ENCODE measurements at places on chromosomes 12 and 14.

DNA sequence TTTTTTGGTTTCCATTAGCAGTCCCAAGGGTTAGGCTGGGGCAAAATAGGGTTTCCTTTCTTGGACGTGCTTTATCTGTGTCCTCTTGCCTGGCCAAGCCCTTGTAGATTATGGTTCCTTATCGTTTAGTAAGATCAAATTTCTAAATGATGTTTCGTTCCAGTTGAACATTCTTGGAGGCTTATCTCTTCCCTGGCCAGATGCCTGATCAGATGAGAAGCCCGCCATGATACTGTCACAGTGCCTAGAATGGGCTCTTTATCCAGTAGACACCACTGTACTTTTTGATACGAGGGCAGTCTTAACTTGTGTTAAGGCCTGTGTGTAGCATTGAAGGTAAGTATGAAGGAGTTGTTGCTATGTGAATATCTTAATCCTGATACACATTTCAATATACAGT, 76.1 kb upstream of the TMEM263 start:
- DNase-seq = no peak

GRCh38 chr12:57549909-57550640, at the start of gene KIF5A:
Gene KIF5A, plus strand, starts transcription at chr12:57550044. Its CDS starts 228 bp downstream, at chr12:57550272.
- DNase-seq = peak; percentile 12

GRCh38 chr12:102571889-102572288, 91.5 kb upstream of the IGF1 start:
- DNase-seq = no peak

DNA sequence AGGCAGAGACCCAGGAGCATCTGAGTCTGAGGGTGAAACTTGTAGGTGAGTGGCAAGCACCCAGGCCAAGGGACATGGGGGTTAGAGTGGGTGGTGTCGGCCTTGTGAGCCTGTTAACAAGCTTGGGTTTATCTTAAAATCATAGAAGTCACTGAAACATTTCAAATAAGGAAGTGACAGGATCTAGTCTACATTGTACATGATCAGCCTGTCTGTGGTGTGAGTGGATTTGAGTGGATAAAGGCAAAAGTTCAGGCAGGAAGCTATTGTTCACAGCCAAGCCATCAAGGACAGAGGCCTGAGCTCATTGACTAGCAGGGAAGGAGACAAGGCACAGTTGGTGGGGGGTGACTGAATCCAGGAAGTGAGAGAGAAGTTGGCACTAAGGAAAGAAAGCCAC, 59.3 kb upstream of the FKBP4 start:
- no peak for DNase-seq

GRCh38 chr12:58378028-58378427, 436.7 kb downstream of the ATP23 start:
- DNase-seq = no peak

DNA sequence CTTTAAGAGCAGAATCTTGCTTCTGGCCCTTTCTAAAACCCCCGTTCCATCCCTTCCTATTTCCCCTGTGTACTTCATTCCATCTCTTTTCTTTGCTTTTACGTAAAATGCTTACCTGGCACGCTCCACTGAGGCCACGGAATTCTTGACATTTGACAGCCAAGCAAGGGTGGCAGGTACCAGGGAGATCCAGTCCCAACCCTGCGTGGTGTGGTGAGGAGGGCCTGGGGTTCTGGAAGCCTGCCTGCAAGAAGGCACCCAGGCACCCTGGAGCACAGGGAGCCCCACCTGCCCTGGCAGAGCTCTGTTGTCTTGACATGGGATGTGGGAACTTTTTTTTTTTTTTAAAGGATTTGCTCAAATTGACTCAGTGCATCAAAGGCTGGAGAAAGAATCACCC, 48.6 kb downstream of the ITPK1 start:
- DNase-seq = no peak

GRCh38 chr12:12714276-12715021, 2.7 kb upstream of the CDKN1B start:
- no peak for DNase-seq

DNA sequence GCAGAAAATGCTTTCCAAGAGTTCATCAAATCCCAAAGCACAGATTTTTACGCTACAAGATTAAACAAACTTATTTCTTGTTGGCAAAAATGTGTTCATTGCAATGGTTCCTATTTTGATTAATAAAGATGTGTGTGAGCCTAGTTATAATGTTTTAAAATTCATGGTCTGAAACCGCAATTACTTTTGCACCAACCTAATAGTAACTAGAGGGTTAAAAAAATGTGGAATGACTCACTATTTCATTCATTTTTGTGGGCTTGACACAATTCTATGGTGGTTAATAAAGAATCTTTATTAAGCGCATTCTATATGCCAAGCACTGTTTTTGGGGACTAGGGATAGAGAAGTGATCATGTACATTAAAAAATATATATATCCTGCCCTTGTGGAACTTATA, 38.6 kb upstream of the METAP2 start:
- DNase-seq = no peak

- DNase-seq = no peak
These were observed 2.5 kb downstream of the PTGDR start for GRCh38 chr14:52269982-52270381.

- DNase-seq = no peak
These were observed 4.9 kb downstream of the PLD4 start for GRCh38 chr14:104929268-104930230.

DNA sequence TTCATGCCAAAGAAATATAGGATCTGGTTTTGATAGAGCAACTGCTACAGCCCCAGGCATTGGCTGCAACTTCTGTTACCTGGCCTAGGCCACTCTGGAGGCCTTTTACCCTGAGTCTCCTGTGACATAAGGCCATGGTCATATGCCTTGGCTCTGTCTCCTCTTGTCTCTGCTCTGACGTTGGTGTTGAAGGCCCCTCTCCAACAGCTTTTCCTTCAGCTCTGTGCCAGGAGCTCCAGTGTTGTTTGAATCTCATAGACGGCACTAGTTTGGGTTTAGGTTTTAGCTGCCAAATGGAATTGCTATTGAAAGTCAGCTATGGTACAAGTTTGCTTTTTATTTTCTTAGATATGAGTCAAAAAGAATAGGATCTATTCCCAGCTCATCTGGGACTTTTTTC, 41.1 kb downstream of the TTLL5 start:
- no peak for DNase-seq

- DNase-seq = no peak
These were observed 27.2 kb downstream of the CALM1 start for GRCh38 chr14:90424075-90424474.

- no peak for DNase-seq
These were observed 56.4 kb upstream of the FBXO33 start for GRCh38 chr14:39488600-39488999.

- no peak for DNase-seq
These were observed 4.0 kb downstream of the HOXC8 start for GRCh38 chr12:54012631-54013409.

DNA sequence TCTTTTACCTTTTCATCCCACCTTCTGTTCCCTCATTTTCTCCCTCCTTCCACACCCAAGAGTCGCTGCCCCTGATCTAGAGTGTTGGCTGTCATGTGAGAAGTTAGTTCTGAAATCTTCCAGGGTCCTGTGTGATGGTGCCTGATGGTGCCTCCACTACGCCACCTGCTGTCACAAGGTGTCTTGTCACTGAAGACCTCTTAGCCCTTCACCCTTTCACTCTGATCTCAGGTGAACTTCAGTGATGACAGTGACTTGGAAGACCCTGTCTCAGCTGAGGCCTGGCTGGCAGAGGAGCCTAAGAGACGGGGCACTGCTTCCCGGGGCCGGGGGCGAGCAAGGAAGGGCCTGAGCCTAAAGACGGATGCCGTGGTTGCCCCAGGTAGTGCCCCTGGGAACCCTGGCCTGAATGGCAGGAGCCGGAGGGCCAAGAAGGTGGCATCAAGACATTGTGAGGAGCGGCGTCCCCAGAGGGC, 7.6 kb upstream of the PFDN5 start:
- DNase-seq = peak; percentile 64

DNA sequence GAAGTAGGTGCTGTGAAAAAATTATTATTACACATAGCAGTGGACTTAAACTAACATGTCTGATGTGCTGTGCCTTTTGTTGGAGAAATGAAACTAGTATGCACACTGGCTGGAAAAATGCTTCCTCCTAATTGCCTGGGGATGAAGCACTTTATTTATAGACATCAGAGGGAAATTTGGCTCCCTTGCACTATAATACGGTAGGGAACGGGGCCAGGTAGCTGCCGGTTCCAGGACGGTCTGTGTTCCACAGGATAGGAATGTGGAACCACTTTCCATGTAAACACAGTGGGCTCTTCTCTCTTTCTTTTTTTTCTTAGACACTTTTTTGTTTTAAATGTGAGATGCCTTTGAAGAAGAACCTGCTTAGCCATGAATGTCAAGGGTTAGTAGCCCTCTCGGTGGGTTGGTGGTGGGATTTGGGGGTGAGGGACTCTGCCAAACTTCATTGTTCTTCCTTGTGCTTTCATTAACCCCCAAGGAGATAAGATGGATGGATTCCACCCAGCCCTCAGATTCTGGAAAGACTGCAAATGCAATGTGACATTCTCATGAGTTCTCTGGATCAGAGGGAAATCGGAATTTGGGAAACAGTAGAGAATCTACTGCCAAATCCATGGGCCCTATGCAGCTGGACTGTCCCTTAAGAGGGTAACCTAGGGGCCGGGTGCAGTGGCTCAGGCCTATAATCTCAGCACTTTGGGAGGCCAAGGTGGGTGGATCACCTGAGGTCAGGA, 58.0 kb upstream of the GSC start:
- DNase-seq = no peak

GRCh38 chr12:118493962-118494361, 117.6 kb downstream of the SUDS3 start:
- DNase-seq = no peak

DNA sequence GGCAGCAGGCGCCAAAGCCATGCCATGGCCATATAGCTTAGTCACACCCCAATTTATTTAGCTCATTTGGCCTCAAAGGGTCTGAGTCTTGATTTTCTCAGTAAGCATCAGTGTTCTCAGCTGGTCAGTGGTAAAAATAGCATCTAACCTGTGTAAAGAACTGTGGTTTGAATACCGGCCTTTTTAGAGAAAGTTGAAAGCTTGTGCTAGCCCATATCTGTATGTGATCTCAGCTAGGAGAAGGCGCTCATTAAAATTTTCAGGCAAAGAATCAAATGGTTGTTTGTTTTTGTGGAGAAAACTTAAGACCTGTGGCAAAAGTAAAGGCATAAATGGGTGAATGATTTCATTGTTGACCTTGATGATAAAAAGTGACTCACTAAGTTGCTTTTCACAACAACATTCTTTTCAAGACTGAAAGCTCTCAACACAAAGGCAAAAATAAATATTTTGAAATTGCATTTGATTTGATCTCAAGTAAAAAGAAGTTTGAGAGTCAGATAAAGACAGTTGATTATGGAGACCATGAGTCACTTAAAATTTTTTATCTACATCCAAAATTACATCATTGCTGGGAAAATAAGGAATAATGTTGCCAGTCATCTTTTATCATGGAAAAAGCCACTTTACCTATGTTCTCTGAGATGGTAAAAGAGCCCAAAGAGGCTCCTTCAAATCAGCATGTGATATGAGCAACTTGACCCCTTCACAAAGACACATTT, 128.5 kb upstream of the RGS6 start:
- no peak for DNase-seq

GRCh38 chr14:100803226-100803625, 22.7 kb upstream of the MEG3 start:
- no peak for DNase-seq

DNA sequence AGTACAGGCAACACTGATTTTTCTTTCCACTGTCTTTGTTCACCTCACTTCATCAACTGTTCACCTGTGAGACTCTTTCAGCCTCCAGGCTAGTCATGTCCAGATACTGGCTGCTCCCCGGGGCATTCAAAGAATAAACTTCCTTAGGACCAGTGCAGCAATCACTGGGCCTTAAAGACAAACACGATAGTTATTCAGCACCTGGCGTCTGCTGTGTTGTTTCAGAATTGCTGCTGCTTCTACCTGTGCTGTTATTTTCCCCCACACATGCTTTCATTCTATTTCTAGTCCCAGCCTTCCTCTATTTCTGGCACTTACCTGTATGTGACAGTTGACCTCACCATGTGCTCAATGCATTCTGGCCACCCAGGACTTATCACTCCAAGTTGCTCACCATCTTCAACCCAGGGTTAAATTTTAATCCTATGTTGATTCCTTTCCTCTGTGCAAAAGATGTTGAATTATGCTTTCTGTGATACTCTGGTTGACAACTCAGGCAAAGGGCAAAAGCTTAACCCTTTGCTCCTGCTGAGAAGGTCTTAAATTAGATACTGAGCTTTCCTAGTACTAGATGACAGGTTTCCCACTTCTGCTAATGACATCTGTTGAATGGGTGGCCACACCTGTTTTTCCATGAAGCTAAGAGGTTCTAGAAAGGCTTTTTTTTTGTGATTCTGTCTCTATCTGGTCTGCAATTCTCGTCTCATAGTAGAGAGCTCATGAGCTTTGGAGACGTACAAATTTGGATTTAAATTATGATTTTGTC, 41.4 kb downstream of the PTPRQ start:
- DNase-seq = no peak

GRCh38 chr12:106123551-106124081, 15.1 kb downstream of the NUAK1 start:
- no peak for DNase-seq

GRCh38 chr12:116333402-116333801, 55.9 kb upstream of the MED13L start:
- no peak for DNase-seq

DNA sequence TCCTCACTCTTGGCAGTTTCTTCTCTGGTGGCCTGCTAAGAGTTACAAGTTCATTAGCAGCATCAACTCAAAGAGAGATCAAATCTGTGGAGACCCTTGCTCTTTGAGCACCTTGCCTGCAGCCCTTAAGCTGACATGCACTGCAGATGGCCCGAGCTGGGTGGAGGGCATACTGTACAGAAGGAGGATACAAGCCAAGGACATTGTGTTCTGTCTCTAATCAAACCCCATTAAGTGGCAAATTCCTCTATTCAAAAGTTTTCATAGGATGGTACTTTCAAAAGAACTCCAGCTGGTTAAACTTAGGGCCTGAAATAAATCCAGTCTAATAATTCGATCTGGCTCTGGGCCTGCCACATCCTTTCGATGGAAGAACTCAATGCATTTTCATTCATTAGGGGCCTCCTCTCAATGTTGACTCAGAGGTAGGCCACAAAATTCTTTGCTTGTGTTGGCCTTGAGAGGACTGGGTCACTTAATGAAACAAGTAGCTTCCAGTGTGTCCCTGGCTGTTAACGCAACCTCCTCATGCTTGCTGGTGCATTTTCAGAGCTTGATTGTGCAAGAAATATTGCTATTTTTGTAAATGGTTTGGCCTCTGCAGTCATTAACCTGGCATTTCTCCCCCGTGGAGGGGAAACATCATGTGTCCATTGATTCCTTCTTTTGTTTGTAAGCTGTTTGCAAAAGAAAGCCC, 318.2 kb downstream of the NUAK1 start:
- no peak for DNase-seq

Measured in stimulated activated CD8-positive, alpha-beta memory T cell treated with anti-CD3 and anti-CD28 coated beads, Interleukin-4, amount 100 ng/mL, for 4 hours (primary cell).